ENCODE measurements at places on chromosomes 16 and 17. TPM values are rescaled to one million over a fixed set of nuclear protein-coding genes. Genes with fewer than 3 reads are reported as not detected.

GRCh38 chr17:19262650-19263631 lies 25.8 kb downstream of the EPN2 start:
- no peak for DNase-seq

- DNase-seq: no peak
Observed at GRCh38 chr17:75295201-75296158, 6.2 kb upstream of the SLC25A19 start.

DNA sequence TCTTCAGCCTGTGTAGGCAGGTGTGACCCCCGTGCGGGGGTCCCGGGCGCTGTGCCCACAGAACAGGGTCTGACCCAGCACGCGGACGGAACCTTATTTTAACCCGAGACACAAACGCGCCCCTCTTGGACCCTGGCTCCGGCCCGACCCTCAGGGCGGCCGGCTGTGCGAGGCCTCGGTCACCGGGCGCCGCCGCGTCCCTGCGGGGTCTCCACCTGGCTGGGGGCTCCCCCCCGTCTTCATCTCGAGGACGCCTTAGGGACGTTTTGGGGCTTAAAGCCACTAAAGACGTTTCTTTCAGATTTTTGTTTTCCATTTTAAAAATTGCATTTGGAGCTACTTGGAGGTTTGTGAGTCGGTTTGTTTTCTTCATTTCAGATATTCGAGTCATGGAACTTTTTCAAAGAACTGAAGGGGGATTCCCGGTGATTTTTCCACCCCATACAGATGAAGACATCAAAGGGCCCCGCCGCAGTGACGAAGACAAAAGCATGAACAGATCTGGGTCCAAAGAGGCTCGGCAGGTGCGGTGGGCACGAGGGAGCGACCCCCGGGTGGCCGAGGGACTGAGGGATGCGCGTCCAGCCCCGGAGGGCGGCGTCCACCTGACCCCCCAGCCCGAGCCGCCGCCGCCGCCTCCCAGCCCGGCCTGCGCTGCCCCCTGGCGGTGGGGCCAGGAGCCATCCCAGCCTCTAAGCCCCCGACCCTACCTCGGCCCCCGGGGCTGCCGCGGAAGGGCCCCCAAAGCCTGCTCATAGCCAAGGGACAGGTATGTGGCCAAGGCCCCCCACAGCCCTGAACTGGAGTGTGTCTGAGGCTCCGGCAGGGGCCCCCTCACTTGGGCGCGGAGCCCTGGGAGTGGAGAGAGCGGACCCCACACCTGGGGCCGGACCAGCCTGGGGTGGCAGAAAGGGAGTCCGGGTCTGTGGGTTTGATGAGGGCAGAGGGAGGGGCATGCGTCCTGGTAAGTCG lies 3.8 kb upstream of the CD7 start:
- no peak for DNase-seq

- no peak for DNase-seq
Observed at GRCh38 chr16:73796241-73796640, 500.4 kb upstream of the PSMD7 start.

DNA sequence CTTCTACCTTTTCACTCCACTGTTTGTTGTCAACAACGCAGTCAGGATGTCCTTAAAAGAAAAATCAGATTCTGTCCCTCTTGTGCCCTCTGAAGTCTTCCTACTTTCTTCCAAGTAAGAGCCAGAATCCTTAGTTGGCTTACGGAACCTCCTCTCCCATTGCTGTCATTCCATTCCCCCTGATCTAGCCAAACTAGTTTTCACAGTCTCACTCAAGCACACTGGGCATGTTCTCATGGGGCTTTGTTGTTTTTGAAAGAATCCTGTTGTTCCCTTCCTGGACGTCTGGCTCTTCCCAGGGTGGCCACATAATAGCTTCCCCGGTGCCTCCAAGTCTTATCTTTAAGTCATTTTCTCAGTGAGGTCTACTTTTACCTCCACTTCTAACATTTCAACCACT lies 158.6 kb upstream of the ELAC2 start:
- no peak for DNase-seq

DNA sequence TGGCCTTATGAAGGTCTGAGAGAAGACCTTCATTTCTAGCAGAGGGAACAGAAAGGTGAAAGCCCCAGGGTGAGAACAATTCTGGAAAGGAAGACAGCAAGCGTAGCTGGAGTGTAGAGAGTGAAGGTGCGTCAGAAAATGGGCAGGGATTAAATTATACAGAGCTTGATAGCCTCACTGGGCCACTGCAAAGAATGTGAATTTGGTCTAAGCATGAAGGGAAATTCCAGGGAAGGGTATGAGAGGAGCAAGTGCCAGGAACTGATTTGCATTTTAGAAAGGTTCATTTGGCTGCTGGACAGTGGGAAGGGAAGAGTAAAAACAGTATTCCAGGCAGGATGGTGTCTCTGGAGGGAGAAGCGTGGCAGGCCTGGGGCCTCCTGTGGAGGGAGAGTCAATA lies 274.1 kb upstream of the ASIC2 start:
- DNase-seq: no peak

- DNase-seq: peak; percentile 83
Observed at GRCh38 chr17:7836596-7837407, 2.8 kb downstream of the KDM6B start.

DNA sequence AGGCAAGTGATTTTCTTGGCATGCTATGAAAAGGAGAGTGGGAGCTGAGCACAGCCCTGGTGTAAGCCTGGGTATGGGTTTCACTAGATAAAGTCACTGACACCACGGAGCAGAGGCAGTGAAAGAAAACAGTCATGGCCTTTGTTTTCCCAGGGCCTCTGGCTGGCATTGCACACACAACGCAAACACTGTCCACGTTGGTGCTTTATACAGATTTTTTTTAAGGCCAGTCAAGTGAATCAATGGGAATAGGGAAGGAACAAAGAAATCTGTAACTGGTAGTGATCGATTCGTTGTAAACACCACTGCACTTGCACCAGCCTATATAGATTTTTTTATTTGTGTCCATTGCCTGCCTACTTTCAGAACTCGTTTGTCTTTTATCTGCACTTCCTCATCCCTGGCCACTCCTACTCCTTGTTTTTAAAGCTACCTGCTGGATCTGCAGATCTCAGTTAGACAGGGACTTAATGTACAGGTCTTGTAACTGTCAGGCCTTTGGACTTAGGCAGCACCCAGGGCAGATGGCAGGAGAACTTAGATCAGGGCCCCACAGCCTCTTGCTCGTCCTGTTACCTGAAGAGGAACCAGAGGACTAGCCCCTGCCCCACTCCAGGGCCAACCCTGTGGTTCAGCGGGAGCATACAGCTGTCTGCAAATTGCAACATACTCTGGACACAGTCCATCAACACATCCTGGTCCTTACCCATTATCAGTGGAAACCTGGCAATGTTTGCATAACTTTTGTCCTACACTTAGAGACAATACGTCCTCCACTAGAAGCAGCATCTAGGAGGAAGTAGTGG lies 10.6 kb upstream of the TMIGD1 start:
- peak; percentile 73 for DNase-seq

DNA sequence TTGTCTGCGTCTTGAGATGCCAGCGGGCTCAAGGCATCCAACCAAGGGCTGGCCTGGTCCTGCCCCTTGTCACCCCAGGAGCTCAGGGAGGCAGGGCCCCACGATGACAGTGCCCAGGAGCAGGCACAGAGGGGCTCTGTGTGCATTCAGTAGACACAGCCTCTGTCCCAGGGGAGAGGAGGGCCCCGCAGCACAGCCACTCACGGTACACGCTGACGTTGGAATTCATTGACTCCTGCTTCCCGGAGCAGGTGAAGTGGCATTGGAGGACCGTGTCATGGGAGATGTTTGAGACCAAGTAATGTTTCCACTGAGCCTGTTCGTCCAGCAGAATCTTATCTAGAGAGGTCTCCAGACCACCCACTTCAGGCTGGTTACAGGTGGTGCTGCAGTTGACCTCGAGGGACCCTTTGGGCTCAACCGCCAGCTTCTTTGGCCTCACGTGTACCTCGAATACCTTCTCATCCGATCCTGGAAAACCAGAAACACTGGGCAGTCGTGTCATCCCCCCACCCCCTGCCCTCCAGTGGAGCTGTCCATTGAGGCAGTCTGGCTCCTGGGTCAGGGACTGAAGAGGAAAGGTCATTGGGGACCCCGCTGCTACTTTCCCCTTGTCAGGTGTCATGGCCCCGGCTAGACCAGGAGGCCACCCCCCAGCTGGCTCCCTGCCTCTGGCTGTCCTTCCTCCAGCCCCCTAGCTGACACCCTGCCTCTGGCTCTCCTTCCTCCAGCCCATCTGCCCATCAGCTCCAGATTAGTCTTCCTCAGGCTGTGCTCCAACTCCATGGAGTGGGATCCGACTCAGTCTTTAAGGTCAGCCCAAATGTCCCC lies 7.0 kb downstream of the PRR29 start:
- no peak for DNase-seq

DNA sequence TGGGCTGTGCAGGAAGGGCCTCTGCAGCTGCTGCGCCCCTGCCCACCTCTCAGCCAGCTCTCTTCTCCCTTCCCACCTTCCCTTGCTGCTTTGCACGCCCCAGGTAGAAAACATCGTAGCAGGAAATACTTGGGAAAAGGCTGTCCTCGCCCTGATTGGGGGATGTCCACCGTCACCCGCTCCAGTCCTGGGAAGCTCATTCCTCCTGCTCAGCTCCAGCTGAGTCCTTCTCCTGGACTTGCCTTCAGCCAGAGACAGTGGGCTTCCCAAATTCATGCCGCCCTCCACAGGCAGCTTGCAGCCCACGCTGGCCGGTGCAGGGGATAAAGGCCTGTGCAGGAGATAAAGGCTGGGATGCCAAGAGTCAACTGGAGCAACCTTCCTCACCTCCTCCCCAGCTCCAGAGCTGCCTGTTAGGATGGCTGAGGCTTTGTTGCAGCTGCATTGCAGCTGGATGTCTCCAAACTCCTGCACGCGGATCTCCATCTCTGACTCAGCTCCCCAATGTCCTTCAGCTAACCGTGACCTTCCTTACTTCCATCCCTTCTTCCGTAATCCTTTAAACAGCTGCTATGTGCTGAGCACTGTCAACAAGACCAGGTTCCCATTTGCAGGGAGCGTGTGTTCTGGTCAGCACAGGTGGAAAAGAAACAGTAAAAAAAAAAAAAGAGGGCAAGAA lies 402.0 kb upstream of the TNRC6C start:
- DNase-seq: no peak

DNA sequence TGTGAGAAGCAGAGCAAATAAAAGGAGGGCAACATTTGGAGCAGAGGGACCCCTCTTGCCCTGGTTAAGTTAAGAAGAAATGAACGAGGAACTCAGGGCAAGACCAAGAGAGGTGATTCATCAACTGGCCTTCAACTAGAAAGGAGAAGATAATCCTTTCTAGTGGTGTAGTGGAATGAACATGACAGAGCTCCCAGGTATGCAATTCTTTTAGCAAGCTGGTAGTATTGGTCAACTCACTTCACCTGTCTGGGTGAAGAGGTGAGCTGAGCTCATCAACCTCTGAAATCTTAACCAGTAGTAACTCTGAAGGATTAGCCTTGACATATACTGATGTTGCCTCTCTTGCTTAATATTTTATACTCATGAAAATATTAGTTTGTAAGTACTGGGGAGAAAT lies 1024.7 kb upstream of the GOT2 start:
- DNase-seq: peak; percentile 38

DNA sequence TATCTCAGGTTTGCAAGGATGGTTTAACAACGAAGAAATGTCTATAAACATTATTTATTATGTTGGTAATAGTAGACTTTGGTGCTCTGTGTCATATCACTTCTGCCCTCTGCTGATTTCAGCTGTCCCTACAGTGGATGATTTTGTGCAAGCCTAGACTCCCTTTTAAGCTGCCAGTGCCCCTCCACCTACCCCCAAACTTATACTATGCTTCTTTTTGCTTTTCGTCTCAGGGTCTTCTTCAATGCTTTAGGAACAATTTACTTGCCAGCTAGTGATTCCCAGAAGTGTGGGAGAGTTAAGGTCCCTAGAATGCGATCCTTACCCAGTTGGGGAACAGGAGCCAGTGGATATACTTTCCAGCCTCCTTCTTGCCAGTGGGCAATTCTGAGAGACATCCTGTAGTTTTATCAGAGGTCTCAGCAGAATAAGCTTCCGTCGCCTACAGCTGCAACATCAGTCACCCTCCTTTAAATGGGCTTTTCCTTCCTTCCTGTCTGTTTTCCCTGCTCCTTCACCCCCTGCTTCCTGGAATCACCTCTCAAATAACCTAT lies 4.1 kb downstream of the ICAM2 start:
- no peak for DNase-seq

DNA sequence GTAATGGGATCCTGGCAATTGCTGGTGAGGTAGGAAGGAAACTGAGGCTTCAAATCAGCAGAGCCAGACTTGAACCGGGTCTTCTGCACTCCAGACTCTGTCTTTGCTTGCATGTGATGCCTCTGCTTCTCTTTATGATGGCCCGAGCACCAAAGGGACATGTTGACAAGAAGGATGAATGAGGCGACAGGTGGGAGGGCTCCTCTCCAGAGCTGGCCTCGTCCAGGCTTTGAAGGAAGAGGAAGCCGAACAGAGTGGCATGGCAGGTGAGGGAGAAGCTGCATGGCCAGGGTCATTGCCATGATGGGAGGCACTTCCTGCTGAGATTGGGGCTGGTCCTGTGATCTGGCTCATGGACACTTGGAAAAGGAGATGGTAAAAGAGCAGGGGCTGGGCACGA lies 40.8 kb downstream of the AKAP1 start:
- no peak for DNase-seq

DNA sequence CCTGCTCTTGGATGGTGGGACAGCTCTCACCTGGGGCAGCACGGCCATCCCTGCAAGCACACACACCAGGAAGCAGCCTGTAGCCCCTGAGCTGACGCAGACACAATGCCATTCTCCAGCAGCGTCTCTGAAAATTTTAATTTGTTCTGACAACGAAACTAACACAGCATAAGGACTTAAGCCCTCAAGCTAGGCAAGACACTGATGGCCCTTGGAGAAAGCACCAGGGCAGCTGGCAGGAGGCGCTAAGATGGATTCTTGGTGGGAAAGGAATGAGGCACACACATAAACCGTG lies 2.7 kb upstream of the LIMD2 start:
- DNase-seq: no peak

GRCh38 chr17:81018044-81018802 lies 16.7 kb upstream of the BAIAP2 start:
- peak; percentile 41 for DNase-seq

GRCh38 chr16:58249780-58250478 lies 44.9 kb downstream of the PRSS54 start:
- peak; percentile 85 for DNase-seq

- no peak for DNase-seq
Observed at GRCh38 chr16:56981729-56982271, 7.6 kb upstream of the NLRC5 start.

GRCh38 chr16:67016143-67016542 lies 12.8 kb upstream of the CBFB start:
- DNase-seq: no peak

DNA sequence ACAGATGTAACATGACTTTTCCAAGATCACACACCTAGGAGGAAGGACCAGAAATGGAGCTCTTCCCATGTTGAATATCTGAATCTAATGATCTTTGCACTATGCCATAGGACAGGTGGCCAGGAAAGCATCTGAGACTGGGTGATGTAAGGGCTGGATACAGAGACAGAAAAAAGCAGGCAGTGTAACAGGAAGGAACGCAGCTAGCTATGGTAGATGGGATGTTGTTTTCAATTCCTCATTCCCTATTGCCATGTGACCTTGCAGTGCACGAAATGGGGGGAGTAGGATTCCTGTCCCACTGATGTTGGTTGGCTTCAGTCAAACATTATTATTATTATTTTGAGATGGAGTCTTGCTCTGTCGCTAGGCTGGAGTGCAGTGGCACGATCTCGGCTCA lies 3.7 kb upstream of the NPIPB15 start:
- DNase-seq: no peak

Gene IGFALS
- not detected for total RNA-seq

Gene CLDN7
- total RNA-seq: 180 TPM

Gene RAB37
- 0.17 TPM for total RNA-seq

Gene KRTAP2-4
- total RNA-seq: not detected

Gene FLII
- total RNA-seq: 537 TPM

Gene DYNLRB2
- 1.8 TPM for total RNA-seq

Gene ITPRIPL2
- 21.6 TPM for total RNA-seq
